ELF-1 (cell line): ENCODE measurements at places on chromosomes 5 and 9.
A peak's percentile ranks its signal among the peaks of the same experiment; 100 is the strongest.

- no peak for DNase-seq
Measured at GRCh38 chr9:98654247-98654646, 54.5 kb downstream of the GABBR2 start.

- DNase-seq, result no peak
Measured at GRCh38 chr5:113330533-113331208, 104.1 kb downstream of the TSSK1B start.

DNA sequence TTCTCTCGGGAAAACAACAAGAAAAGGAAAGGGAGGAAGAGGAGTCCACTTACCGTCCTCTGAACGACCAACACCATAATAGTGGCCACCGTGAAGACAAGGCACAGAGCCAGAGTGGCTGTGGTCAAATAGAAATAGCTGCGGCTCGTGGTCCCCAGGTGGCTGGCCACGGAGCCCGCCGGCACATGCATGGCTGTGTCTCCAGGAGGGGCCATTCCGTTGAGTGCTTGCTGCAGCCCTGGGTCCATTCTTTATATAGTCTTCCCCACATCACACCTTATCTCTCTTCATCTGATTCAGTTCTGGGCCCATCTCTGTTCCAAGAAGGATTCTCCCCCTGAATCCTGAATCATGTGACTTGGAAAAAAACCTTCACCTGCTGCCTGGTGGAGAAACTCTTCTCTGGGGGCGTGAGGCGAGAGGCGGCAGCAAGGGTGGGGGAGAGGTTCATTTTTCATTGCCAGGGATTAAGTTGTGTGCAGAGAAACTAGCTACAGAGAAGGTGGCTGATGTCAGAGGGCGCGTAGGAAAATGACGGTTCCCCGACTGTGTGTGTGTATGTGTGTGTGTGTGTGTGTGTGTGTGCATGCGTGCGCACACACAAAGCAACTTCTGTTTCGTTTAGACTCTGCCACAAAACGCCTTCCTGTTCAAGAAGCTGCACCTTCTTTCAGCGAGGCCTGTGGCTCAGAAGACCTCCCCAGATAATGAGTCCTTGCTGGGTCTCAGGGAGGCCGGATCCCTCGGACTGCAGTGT is at the start of gene TNFSF8:
Gene TNFSF8, minus strand, starts transcription at position 536 of the 757 bp plus-strand sequence. Its CDS starts 288 bp downstream, at position 248.
- DNase-seq, result no peak

- DNase-seq, result no peak
Measured at GRCh38 chr9:33264003-33264472, 470 bp downstream of the BAG1 start.

DNA sequence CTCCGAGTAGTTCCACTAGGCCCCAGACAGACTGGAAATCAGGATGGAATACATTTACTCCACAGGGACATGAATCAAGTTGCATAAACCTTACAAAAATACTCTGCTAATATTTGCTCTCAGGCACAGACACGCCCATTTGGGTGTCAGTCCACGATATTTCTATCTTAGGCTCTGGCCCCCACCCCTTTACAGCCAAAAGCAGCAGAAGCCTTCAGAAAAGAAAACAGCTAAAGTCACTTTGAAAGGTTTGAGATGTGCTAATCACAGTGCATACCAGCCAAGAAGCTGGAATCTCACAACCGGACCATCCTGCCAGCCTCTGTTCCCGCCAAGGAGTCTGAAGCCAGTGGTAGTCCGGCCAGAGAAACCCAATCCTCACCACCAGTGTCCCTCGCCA is 22.6 kb downstream of the PTPN3 start:
- DNase-seq, result no peak

DNA sequence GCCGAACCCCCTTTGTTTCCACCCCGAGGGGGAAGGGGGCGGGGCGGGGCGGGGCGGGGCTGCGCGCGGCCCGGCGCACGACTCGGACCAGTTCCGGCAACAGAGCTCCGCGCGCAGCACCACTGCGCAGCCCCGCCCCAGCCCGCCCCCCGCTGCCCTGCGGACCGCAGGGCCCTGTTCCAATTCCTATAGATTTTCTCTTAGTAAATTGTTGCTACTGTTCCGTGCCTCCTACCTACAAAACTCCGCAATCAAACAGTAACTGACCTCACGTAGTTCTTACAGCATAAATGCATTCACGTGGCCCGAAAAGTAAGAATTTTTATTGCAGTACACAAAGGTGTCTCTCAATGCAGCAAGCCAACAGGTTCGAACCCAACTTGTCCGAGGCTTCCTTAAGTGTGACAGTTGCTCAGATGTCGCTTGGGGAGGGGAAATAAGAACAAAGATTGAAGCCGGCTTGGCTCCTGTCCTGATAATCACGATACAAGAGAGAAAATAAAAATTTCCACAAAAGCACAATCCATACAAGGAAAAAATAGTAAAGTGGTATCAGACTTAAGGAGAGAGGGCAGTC is 1.2 kb upstream of the RNF38 start:
- peak; percentile 51 for DNase-seq

- no peak for DNase-seq
Measured at GRCh38 chr5:167348980-167349379, 942.5 kb upstream of the WWC1 start.

DNA sequence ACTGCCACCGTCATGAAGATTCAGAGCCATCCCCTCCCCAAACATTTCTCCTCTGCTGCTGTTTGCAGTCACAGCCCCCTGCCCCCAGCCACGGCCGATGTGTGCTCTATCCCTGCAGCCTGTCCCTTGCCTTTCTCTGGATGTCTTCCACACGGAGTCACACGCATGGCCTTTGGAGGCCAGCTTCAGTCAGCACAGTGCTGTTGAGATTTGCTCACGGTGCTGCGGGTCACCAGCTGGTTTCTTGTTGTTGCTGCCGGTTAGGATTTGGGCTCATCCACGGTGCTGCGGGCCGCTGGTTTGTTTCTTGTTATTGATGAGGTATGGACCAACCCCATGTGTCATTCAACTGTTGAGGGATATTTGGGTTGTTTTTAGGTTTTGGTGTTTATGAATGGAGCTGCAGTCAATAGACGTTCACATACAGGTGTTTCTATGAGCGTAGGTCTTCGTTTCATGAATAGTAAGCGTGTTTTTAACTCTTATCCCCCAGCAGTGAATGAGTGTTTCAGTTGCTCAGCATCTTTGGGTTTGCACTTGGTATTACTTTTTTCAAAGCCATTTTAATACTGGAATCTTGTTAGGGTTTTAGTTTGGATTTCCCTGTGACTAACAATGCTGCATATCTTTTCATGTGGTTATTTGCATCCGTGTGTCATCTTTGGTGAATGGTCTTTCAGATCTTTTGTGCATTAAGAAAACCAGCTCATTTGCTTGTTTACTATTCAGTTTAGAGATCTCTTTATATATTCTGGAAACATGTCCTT is 57.6 kb downstream of the AHRR start:
- peak; percentile 0 for DNase-seq

DNA sequence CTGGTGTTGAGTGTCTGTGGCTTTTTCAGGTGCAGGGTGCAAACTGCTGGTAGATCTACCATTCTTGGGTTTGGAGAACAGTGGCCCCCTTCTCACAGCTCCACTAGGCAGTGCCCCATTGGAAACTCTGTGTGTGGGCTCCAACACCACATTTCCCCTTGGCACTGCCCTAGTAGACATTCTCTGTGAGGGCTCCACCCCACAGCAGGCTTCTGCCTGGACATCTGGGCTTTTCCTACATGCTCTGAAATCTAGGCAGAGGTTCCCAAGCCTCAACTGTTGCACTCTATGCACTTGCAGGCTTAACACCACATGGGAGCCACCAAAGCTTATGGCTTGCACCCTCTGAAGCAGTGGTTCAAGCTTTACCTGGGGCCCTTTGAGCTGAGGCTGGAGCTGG is 80.9 kb downstream of the BARX1 start:
- no peak for DNase-seq

DNA sequence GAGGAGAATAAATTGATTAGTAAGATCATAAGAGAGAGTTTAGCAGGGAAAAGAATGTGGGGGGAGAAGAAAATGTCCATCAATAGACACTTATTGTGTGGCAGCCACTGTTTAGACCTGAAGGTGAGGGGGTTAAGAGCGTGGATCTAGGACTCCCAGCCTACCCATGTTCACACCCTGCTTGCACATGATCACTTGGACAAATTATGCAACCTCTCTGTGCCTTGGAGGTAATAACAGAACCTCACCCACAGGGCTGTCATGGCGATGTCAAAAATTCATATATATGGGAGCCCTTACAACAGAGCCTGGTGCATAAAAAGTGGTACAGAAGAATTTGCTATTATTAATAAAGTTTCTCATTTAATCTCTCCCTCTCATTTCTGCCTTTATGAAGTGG is 86.0 kb upstream of the EQTN start:
- DNase-seq, result no peak

DNA sequence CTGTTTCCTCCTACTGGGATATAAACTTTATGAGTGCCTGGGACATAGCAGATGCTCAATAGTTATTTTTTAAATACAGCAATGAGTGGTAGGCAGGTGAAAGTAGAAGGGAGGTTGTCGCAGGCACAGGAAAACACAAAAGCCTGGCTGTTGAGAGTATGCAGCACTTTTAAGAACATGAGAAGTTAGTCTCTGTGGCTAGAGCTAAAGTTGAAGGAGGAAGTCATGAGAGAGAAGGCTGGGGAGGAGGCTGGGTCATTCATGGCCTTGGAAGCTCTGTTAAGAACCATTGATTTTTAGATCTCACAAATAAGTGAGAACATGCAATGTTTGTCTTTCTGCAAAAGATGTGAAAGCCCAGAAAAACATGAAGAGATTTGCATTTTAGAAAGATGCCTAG is 126.7 kb downstream of the PRKACG start:
- no peak for DNase-seq

GRCh38 chr9:110148384-110148783 is 59.6 kb downstream of the C9orf152 start:
- DNase-seq, result no peak

DNA sequence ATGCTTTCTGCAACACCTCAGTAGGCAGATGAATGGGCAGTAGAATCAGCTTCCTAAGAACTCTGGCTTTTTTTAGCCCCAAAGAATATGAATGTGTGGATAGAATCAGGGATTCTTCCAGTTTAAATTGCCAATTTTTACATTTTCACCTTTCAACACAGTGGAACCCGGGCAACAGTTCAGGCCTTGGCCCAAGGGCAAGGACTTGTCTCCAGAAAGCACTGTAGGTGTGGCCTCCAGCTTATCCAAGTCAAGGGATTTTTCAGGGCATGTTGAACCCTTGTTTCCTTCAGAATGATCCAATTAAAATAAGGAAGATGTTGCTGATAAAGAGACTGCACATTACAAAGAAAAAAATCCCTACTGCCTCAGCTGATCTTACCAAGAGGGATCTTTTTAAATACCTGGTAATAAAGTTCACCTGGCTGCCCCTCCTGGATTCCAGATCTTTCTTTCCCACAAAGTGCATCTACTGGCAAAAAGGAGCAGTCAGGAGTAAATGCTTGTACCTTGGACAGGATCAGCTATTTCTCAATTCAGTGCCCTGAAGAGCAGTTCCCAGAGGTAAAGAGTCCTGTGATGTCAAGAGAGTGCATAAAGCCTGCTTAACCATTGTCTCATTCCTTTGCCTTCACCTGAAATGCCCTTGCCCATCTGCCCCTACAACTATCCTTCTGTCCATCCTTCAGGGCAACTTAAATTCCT is 80.1 kb upstream of the PLPP6 start:
- no peak for DNase-seq

DNA sequence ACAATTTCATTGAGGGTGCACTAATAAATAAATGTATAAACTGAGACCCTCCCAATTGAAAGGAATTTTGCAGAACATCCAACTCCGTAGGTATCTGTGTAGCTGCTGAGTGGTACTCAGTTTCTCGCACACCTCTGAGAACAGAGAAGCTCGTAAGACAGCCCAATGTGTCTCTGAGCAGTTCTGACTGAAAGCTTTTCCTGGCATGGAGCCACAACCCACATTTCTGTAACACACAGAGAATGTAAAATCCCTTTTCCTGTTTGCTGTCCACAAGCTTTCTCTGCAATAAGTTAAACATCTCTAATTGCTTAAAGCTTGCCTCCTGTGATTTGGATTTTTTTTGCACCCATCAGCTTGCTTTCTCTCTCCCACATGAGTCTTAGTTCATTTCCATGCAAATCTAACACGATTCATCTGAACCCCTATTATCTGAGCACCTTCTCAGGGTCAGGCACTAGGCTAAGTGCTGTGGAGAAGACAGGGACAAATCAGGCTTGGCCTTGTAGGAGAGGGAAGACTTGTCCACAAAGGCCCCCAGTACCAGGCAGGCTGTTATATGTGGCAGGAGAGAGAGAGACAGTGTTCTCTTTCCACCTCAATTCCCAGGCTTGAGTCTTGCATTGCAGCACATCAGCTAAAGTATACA is 44.2 kb upstream of the COL15A1 start:
- no peak for DNase-seq

- DNase-seq, result no peak
Measured at GRCh38 chr9:108153416-108153815, 663.8 kb upstream of the KLF4 start.

- no peak for DNase-seq
Measured at GRCh38 chr5:179870952-179871351, 12.3 kb upstream of the MRNIP start.

DNA sequence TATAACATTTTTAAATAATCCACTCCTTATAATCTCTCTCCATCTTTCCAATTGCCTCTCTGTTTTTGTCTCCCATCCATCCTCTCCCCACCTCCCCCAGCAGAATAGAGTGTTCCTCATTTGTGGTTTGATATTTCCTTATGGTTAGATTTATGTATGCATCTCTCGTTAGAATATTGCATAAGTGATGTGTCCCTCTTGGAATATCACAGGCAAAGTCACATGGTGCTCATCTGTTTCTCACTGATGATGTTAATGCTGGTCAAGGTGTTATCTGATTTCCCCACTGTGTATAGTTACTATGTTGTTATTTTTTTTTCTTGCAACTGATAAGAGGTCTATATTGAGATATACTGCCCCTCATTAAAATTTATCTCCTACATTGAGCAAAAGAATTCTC is 3.1 kb upstream of the LRRC70 start:
- no peak for DNase-seq

GRCh38 chr5:99061299-99061698 is 132.5 kb upstream of the CHD1 start:
- DNase-seq, result no peak

GRCh38 chr5:17037751-17038150 is 101.7 kb upstream of the MYO10 start:
- DNase-seq, result no peak

- no peak for DNase-seq
Measured at GRCh38 chr9:105295201-105295550, 50.7 kb downstream of the SLC44A1 start.

- no peak for DNase-seq
Measured at GRCh38 chr5:150632305-150633160, 7.9 kb upstream of the SYNPO start.

DNA sequence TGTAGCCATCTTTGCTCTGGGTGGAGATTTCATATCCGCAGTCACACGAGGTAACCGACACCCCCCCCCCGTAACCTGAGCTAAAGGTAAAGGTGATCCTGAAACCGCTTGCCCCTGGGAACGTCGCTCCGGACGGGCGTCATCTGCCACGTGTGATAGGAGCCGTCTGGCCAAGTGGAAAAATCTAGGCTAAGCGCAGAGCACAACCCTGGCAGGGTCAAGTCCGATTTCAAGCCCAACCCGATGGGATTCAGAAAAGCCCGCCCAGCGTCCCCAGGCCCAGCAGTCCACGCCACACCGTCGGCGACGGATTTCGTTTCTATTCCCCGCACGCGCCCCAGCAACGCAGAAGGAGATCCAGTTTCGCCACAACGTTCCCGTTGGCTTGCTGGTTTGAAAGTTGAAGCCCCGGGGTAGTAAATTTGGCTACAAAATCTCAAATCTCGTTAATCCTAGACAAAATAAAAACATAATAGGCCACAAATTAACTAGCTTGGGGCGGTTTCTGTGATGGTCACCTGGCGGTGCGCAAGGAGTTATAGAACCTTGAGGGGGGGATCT is 32.4 kb upstream of the NFIB start:
- peak; percentile 52 for DNase-seq
